ENCODE measurements at places on chromosomes 2 and 18. TPM values are rescaled to one million over a fixed set of nuclear protein-coding genes. Genes with fewer than 3 reads are reported as not detected.

The UPP2 gene
- 0.19 TPM for total RNA-seq

The AQP12A gene
- not detected for total RNA-seq

The COL4A4 gene
- 53.3 TPM for total RNA-seq

The TXNL4A gene
- total RNA-seq: 76.7 TPM

The RRM2 gene
- 5.5 TPM for total RNA-seq

The SP9 gene
- not detected for total RNA-seq

The ALPG gene
- not detected for total RNA-seq

The MPV17 gene
- 66.2 TPM for total RNA-seq

The G6PC2 gene
- not detected for total RNA-seq

The RAB6C gene
- total RNA-seq: 0.19 TPM

The COBLL1 gene
- total RNA-seq: 205 TPM

The CDH7 gene
- not detected for total RNA-seq

DNA sequence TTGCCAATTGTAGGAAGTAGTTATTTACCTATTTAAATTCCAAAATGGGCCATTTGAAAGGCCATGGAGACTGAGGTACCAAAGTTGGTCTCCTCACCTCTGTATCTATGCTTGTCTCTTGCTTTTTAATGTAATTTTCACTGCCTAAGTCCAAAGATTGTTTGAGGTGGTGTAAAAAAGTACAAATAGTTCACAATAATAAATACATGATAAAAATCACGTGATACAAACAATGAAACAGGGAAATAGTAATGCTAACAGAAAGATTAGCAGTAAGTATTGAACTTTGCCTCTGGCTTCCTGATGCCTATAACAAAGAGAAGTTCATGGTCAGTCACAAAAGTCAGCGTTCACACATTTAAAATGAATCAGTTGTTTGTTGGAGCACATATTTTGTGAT is 67.6 kb downstream of the CNTNAP5 start:
- no peak for DNase-seq

DNA sequence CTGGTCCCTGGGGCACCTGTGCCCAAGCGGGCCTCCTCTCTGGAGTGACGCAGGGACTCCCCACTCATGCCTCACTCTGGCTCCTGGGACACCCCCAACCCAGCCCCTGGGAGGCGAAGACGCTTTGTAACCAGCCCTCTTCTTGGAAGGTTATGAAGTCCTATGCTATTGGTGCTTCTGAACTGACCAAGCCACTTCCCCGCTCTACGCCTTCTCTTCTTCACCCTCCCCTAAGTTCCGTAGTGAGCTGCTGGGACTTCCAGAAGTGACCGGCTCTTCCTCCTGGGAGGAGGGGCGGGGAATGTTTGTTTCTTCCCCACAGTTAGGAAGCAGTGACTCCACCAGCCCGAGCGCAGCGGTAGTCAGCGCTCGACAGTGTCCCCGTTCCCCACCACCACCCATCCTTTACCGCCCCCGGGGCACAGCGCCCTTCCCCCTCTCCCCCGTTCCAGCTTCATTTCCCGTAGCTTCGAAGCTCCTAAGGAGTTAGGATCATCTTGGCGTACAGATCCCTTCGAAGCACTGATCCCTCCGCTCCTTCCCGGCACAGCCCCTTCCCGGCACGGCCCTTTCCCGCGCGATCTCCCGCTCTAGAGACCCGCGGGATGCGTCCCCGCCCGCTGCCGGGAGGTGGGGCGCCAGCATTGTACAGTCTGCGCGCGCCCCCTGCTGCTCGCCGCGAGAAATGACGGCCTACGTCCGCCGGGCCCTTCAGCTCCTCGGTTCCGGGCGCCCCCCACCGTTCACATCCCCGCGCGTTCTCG is 25.3 kb upstream of the NOTO start:
- DNase-seq: peak; percentile 97

GRCh38 chr2:171522788-171523087 is 464 bp downstream of the CYBRD1 start:
- DNase-seq: peak; percentile 55

- no peak for DNase-seq
These were observed 279.5 kb upstream of the PARD3B start for GRCh38 chr2:204265681-204266181.

GRCh38 chr2:217067787-217068186 is 207.9 kb upstream of the TNP1 start:
- no peak for DNase-seq

DNA sequence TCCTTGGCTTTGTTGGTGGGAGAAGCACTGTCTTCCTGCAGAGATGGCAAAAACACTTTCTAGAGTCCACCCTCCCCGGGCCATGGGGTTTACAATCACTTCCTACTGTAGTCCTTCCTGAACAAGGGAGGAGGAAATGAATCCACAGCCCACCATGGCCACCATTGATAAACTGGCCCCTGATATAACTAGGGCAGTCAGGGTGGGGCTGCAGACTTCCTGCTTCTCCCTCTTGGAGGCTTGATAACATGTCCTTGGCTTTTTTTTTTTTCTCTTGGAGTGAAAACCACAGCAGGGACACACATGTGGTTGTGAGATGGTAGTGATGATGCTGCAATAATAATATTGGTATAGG is 437.8 kb downstream of the ZNF521 start:
- no peak for DNase-seq

DNA sequence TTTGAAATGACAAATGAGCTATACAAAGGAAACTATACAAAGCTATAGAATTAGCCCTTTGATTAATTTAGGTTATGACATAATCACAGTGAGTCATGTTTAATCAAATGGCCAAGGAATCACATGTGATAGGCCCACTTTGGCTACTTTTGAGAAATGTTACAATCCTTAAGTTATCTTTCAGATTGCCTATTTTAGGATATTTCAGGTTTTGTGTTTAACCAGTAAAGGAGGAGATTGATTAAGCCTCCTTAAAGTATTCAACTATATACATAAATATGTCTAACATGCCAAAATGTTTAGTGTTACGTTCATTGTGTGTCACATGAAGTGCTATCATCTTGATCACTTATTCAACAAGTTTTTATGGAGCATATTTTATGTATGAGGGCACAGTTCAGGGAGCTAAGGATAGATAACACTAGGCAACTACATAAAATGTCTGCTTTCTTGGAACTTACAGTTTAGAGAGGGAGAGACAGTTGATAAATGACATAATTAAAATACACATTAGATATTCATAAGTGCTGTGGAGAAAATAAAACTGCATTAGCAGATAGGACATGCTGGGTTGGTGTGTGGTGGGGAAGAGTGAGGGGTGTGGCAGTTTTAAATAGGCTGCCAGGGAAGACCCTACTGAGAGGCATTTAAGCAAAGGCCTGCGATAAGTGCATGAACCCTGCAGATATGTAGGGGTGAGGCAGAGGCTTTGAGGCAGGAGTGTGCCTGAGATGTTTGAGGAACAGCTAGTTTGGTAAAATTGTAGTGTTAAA is 77.2 kb downstream of the LTBP1 start:
- DNase-seq: no peak

- DNase-seq: no peak
These were observed 223.1 kb downstream of the PHLPP1 start for GRCh38 chr18:62938487-62938886.

- DNase-seq: no peak
These were observed 24.5 kb upstream of the CD28 start for GRCh38 chr2:203681978-203682377.

DNA sequence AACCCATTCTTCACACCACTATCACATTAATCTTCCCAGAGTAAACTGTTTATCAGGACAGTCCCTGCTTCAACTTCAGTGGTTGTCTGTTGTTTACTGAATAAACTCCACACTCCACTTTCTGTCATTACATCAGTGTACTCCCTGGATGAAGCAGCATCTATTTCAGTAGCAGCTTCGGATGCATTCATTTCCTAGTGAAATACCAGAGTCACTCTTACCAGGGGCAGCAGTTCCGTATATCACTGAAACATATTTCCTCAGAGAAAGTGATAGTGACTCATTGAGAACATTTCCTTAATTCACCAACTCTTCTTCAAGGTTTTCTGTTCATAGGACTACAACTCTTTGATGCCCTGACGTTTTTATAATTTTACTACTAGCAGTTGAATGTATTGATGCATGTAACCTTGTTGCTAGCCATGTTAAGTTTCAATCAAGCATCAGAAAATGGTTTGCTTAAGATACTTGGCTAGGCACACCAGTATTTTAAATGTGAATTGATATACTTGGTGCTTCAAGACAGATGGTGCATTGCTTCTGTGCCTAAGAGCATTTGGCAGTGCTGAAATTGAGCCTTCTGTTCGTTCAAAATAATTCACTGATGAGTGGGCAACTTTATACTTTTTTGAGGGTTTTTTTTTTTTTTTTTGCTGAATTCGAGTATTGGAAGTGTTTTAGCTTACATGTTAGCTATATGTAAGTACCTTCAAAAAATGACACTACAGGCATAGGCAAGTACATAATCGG is 92.3 kb downstream of the UBE2E3 start:
- DNase-seq: no peak

DNA sequence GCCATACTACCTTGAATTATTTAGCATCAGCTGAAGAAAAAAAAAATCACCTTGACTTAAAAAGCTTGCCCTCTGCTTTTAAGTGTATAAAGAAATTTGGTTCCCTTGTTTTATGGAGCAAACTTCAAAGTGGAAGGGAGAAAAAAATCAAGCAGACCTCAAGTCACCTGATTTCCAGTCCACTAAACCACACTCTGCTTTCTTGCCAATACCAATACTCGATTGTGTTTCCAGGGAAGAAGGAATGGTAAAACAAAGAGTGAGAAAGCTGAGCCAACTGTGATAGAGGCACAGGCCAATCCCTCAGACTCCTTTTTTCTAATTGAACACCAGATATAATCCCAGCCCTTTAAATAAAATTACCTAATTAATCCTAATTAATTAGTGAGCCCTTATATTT is 587.3 kb downstream of the ARHGAP15 start:
- no peak for DNase-seq

GRCh38 chr18:62332964-62333695 is 8.0 kb downstream of the TNFRSF11A start:
- no peak for DNase-seq

- DNase-seq: no peak
These were observed 101.8 kb upstream of the RPE start for GRCh38 chr2:209900638-209901037.

GRCh38 chr2:74031959-74032287 is 47.2 kb downstream of the TET3 start:
- DNase-seq: no peak
